Kidney (tissue), 22 donors: ENCODE measurements at places on chromosomes 16 and 17. TPM values are rescaled to one million over a fixed set of nuclear protein-coding genes. Genes with fewer than 3 reads are reported as not detected.

DNA sequence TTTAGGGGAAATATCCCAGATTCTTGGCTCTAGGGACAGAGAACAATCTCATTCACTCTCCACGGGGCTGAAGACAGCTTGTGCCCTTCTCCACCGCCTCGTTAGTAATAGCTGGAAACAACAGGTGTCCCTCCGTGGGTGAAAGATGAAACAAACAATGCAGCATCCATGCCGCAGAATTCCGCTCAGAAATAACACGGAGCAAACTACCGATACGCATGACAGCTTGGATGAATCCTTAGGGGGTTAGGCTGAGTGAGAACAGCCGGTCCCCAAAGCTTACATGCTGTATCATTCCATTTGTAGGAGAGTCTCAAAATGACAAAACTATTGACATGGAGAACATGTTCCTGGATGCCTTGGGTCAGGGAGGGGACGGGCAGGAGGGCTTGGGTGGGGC, 29.4 kb upstream of the CACNG1 start:
- no peaks in the 10 kb centered on the region for H3K4me1 ChIP-seq
- DNase-seq = no peak
- no peaks in the 10 kb centered on the region for H3K36me3 ChIP-seq
- H3K4me3 ChIP-seq = no peak overlapping the region
- no peaks in the 10 kb centered on the region for H3K27me3 ChIP-seq
- H3K27ac ChIP-seq = no peak overlapping the region

DNA sequence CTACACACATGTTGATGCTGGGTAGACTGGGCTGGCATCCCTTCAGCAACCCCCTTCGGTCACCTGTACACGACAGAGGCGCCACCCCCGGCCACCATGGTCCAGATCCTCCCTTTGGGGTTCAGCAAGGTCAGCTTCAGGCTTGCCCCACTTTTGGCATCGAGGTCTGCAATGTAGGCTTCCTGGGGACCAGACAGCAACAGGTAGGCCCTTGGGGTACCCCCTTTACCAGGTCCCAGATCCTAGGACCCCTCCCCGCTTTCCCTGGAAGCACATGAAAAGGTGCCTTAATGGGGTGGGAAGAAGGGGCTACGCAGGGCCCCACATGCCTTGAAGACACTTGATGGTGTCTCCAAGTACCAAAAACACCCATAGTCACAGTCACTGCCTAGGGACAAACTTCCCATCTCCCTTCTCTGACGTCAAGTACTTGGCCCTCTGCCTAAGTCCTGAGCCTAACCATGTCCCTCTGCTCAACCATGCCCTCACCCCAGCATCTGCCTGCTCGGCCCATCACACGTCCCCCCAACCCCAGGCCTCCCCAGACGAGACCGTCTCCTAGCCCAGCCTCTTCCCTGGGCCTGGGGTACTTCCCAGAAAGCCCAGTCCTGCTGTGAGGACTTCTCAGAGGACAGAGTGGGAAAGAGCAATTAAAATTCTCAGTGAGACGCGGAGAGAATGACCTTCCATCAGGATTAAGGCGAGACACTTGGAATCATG, 12.1 kb downstream of the ACLY start:
- no peaks in the 10 kb centered on the region for H3K27me3 ChIP-seq
- no peaks in the 10 kb centered on the region for H3K4me1 ChIP-seq
- H3K4me3 ChIP-seq = no peak overlapping the region
- no peak overlapping the region for H3K27ac ChIP-seq

Gene CLEC19A
- not detected for total RNA-seq

Gene CIITA
- 50.5 TPM for total RNA-seq

Gene TBX6
- 1.6 TPM for total RNA-seq

DNA sequence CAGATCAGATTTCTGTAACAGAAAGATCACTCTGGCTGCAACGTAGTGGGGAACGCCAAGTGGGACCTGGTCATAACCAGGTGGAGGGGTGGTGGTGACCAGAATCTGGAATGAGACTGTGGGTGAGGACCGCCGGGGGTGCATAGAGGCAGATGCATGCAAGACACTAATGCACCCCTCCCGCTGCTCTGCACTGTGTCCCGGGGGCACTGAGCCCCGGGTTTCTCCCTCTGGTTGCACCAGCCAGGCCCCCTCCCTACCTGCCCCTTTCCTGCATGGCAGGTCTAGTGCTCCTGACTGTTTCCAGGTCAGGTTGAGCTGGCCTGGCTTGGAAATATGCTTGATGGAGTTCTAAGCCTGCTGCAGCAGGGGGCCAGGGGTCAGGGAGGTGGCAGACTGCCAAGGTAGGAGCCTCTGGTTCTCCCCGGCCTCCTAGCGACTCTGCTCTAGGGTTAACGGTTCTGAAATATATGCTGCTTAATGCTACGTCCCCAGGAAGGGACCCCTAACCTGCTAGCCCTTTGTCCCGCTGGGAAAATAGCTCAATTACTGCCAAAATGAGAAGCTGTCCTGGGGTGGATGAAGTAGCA, 94.3 kb downstream of the SDK2 start:
- no peaks in the 10 kb centered on the region for H3K36me3 ChIP-seq
- DNase-seq = no peak
- no peaks in the 10 kb centered on the region for H3K4me1 ChIP-seq

DNA sequence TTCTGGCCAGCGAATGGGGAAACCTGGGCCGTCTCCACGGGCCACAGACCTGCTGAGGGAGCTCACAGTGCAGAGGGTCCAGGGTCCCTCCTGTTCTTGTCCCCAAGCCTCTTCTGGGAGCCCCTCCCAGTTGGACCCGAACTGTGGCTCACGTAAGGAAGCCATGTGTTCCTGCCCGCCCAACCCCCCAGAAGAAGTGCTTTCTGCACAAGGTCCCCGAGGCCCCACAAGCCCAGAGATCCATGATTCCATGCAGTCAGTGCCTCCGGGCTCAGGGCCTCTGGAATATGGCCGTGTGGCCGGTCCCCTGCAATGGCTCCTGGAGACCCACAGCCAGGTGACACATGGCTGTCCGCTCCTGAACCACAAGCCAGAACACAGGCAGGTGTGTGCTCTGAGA, 272.4 kb downstream of the C16orf95 start:
- H3K27me3 ChIP-seq = no peaks in the 10 kb centered on the region
- H3K4me1 ChIP-seq = no peaks in the 10 kb centered on the region
- no peak overlapping the region for H3K27ac ChIP-seq
- DNase-seq = no peak

GRCh38 chr17:4327606-4328005, 38.9 kb downstream of the UBE2G1 start:
- no peak overlapping the region for H3K27ac ChIP-seq
- no peaks in the 10 kb centered on the region for H3K4me1 ChIP-seq
- no peak overlapping the region for H3K4me3 ChIP-seq
- H3K36me3 ChIP-seq = no peaks in the 10 kb centered on the region
- DNase-seq = no peak
- H3K27me3 ChIP-seq = no peaks in the 10 kb centered on the region

Gene NACA2
- total RNA-seq = not detected

- no peaks in the 10 kb centered on the region for H3K4me1 ChIP-seq
- no peak overlapping the region for H3K27ac ChIP-seq
- H3K4me3 ChIP-seq = no peak overlapping the region
- DNase-seq = no peak
- no peaks in the 10 kb centered on the region for H3K36me3 ChIP-seq
These were observed 77.5 kb downstream of the MRTFB start for GRCh38 chr16:14148569-14148968.

Gene GGT6
- 16.8 TPM for total RNA-seq

GRCh38 chr17:41492351-41492750, 2.6 kb upstream of the KRT36 start:
- H3K27me3 ChIP-seq = no peaks in the 10 kb centered on the region
- peak; percentile 53 for DNase-seq
- H3K4me1 ChIP-seq = no peaks in the 10 kb centered on the region
- no peak overlapping the region for H3K4me3 ChIP-seq

Gene CORO6
- 5.9 TPM for total RNA-seq

GRCh38 chr16:48511071-48511540, 98.9 kb downstream of the N4BP1 start:
- no peak overlapping the region for H3K27ac ChIP-seq
- H3K4me1 ChIP-seq = no peaks in the 10 kb centered on the region
- no peak overlapping the region for H3K4me3 ChIP-seq

GRCh38 chr16:65843941-65844340, 522.5 kb upstream of the CDH5 start:
- H3K4me3 ChIP-seq = no peak overlapping the region

GRCh38 chr17:75810216-75810615, 25.6 kb downstream of the UNK start:
- H3K27ac ChIP-seq = no peak overlapping the region
- no peaks in the 10 kb centered on the region for H3K27me3 ChIP-seq
- no peak for DNase-seq
- H3K4me1 ChIP-seq = no peaks in the 10 kb centered on the region
- H3K36me3 ChIP-seq = peaks cover 16% of the 10 kb centered on the region

Gene ACTG1
- total RNA-seq = 2,632 TPM

Gene MLLT6
- total RNA-seq = 199 TPM

DNA sequence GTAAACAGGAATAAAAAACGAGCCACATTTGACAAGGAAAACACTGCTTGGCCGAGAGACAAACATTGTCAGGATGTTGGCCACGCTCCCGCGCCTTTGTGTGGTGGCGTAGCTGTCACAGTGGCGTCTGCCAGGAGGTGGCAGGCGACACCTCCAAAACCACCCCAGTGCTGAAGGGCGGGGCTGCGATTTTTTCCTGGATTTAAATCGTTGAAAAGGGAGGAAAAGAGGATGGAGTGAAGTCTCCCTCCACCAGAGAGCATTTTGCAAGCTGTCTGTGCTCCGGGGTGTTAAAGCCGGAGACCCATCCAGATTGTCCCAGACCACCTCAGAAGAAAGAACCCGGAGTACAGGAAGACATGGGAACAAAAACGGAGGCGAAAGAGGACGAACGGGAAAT, 12.7 kb downstream of the MRM3 start:
- no peak overlapping the region for H3K27ac ChIP-seq
- H3K4me1 ChIP-seq = no peaks in the 10 kb centered on the region
- peak; percentile 90 for DNase-seq
- no peaks in the 10 kb centered on the region for H3K27me3 ChIP-seq

- no peaks in the 10 kb centered on the region for H3K36me3 ChIP-seq
- no peaks in the 10 kb centered on the region for H3K27me3 ChIP-seq
- H3K4me3 ChIP-seq = no peak overlapping the region
- DNase-seq = peak; percentile 49
- H3K27ac ChIP-seq = no peak overlapping the region
These were observed 4.8 kb upstream of the NGFR start for GRCh38 chr17:49490276-49490675.

- peaks cover 4% of the 10 kb centered on the region for H3K4me1 ChIP-seq
- H3K4me3 ChIP-seq = no peak overlapping the region
- no peaks in the 10 kb centered on the region for H3K27me3 ChIP-seq
- no peak overlapping the region for H3K27ac ChIP-seq
- no peaks in the 10 kb centered on the region for H3K36me3 ChIP-seq
- no peak for DNase-seq
These were observed 25.1 kb downstream of the SMARCE1 start for GRCh38 chr17:40622509-40622928.

DNA sequence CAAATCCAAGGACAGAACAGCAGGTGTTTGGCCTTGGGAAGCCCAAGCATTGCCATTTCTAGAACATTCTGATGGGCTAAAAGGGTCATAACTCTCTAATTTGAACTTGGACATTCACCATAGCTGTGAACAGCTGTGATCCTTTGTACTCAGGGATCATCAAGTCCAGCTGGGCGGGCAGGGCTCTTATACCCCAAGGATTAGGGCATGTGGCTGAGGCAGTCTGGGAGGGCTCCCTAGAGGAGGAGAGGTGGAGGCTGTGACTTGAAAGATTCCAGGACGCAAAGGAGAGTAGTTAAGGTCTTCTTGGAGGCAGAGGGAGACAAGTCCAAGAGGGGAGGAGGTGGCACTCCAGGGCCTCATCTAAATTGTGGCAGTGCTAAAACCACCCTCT, 233.1 kb upstream of the GSE1 start:
- no peaks in the 10 kb centered on the region for H3K27me3 ChIP-seq
- H3K4me1 ChIP-seq = peaks cover 4% of the 10 kb centered on the region
- H3K27ac ChIP-seq = no peak overlapping the region
- no peak overlapping the region for H3K4me3 ChIP-seq
- no peaks in the 10 kb centered on the region for H3K36me3 ChIP-seq

Gene CCL2
- total RNA-seq = 49.9 TPM

DNA sequence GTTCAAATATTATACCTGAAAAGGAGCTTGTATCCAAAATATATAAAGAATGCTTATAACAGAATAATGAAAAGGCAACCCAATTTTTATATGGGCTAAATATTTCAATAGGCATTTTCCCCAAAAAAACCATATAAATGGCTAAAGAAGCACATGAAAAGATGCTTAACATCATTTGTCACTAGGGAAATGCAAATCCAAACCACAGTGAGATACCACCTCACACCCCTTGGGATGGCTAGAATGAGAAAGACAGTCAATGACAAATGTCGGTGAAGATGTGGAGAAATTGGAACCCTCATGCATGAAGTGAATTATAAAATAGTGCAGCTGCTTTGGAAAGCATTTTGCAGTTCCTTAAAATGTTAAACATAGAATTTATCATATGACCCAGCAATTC, 3.1 kb downstream of the TNFRSF13B start:
- no peaks in the 10 kb centered on the region for H3K27me3 ChIP-seq
- no peak for DNase-seq
- no peak overlapping the region for H3K27ac ChIP-seq

GRCh38 chr17:29891131-29891530, 38.9 kb downstream of the SSH2 start:
- no peak overlapping the region for H3K27ac ChIP-seq
- no peak for DNase-seq
- H3K36me3 ChIP-seq = no peaks in the 10 kb centered on the region
- H3K4me1 ChIP-seq = no peaks in the 10 kb centered on the region

Gene ABCC3
- 156 TPM for total RNA-seq

Gene KCNG4
- not detected for total RNA-seq

DNA sequence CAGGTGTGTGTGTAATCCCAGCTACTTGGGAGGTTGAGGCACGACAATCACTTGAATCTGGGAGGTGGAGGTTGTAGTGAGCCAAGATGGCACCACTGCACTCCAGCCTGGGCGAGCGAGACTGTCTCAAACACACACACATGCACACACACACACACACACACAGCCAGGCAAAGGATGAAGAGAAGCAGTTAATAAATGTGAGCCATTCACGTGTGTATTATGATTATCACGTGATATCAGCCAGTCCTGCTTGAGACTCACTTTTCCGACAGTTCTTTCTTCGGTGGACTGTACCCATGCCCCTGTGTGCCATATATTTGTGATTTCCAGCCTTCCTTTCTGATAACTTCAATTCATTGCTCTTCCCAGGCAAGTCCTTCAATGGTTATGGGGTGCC, 119.3 kb downstream of the PRKCB start:
- no peak overlapping the region for H3K4me3 ChIP-seq
- H3K27me3 ChIP-seq = no peaks in the 10 kb centered on the region
- no peaks in the 10 kb centered on the region for H3K4me1 ChIP-seq
- no peak for DNase-seq
- H3K27ac ChIP-seq = no peak overlapping the region
- H3K36me3 ChIP-seq = no peaks in the 10 kb centered on the region

DNA sequence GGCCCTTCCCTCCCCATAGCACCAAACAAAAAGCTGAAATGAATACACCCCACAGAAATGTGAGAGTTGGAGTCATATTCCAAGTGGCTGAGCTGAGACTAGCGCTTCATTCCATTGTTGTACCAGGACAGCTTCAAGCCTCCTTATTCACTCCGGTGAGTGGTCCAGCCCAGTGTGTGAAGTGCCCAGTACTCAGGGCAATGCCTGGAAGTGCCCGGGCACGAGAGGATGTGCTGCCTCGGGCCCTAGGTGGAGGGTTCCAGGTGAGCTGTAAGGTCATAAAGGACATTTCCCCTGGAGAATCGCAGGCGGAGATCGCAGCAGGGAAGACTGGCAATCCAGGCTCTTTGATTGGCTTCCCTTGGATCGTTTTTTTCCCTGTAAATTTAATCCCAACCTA, 5.4 kb upstream of the CYLD start:
- H3K27me3 ChIP-seq = no peaks in the 10 kb centered on the region
- peaks cover 3% of the 10 kb centered on the region for H3K4me1 ChIP-seq
- no peaks in the 10 kb centered on the region for H3K36me3 ChIP-seq
- H3K4me3 ChIP-seq = no peak overlapping the region

Gene TP53TG3F
- total RNA-seq = not detected

Gene VASN
- 82.7 TPM for total RNA-seq
